ENCODE measurements at places on chromosomes 7 and 10.

DNA sequence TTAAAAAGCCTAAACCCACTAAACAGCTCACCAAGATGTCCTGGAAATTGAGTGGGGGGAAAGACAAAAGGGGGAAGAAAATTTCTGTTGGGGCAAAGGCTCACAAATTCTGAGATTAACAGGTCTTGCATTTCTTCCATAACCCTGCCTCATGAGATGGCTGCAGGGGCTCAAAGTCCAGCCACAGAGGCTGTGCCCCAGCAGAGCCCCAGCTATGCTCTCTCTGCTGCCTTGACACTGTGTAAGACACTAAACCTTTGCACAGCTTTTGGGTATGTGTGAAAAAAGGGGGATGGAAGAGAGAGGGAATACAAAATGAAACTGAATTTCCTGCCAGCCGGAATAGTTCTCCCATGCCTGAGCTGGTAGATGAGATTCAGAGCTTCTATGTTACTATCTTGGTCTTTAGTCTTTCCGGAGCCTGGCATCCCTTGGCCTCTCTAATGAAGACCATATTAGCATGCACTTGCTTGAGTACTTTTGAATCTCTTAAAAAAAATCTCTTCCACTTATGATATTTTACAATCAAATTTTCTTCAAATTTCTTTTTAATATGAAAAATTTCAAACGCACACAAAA, 240.0 kb upstream of the IMMP2L start:
- DNase-seq: no peak

DNA sequence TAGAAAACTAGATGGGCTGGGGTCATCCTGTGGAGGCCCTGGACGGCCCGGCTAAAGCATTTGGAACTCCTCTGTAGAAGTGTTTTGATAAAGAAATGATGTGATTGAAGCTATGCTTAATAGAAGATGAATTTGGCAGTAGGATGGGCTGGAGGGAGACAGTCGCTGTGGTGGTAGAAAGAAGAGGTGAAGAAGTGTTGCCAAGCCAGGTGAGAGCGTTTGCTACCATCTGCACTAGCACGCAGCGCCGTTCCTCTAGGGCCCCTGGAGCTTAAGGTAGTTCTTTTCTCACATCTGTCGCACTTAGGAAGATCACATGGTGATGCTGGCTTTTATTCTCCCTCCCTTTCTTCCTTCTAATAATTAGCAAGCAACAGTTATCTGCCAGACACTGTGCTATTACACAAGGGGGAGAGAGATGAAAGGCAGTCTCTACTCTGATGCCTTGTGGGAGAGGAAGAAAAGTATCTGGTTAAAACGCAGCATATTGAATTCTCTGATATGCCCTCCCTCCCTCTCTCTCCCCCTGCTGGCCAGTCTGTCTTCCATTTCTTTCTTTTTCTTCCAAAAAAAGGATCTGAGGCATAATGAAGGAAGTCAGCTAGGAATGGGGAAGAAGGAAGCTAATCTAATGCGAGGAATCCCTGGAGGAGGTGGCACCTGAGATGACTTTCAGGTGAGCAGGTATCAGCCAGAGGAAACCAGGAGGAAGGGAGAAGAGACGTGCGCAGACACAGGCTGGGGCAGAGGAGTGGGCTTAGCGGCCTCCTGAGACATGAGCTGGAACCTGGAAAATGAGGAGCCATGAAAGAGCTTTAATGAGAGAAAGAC, 162.3 kb upstream of the KLF14 start:
- peak; percentile 94 for DNase-seq

DNA sequence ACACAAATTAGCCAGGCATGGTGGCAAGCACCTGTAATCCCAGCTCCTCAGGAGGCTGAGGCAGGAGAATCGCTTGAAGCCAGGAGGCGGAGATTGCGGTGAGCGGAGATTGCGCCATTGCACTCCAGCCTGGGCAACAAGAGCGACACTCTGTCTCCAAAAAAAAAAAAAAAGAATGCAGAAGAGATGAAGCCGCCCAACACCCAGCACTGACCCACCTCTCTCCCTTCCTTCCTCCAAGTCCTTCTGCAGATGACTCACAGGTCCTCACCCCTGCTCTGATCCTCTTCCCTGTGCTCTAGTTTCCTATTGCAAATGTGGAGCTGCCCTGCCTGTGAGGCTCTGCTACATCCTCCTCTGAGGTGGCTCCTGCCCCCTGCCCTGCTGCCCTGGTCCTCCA, 22.0 kb upstream of the OPALIN start:
- no peak for DNase-seq

DNA sequence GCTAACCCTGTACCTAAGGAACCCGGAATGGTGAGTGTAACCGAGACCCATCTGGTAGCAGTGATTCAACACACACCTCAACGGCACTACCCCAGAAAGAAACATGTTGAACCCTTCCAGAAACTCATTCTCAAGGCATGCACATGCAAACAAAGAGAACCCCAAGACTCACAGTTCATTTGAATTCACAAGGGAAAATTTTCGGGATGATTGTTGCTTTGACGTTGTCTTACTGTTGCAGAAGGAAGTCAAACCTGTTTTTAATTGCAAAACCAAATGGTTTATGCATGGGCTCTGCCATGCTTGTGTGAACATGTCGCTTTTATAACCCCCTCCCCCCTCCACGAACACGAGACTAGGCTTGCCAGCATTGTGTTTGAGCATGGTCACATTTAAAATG, 539.7 kb downstream of the GATA3 start:
- DNase-seq: no peak

DNA sequence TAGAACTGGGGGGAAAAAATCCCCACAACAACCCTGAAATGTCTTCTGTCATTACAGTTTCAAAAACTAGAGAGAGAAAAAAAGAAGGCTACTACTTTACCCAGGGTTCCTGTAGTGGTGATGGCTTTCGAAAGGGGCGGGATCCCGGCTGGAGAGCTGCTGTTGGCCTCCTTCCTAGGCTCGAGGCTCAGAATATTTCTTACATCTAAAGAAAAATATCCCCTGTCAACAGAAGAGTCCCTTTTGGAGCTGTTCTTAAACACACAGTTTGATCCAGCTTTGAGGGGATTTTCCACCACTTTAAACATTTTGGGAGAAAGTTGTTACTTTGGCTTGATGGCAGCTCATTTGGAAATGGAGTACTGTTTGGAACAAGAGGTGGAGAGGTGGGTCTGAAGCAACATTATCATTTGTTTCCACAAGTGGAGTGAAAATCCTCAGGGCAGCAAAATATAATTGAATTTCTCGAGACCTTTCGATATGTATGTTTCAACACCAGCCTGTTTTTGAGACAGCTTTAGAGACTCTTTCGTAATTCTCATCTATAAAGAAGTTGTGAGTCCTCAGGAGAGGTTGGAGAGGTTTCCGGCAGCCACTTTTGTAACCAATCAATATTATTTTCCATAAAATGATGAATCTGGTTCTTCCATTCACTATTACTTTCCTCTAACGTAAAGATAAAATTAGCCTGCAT, 5.1 kb downstream of the HOXA13 start:
- no peak for DNase-seq

DNA sequence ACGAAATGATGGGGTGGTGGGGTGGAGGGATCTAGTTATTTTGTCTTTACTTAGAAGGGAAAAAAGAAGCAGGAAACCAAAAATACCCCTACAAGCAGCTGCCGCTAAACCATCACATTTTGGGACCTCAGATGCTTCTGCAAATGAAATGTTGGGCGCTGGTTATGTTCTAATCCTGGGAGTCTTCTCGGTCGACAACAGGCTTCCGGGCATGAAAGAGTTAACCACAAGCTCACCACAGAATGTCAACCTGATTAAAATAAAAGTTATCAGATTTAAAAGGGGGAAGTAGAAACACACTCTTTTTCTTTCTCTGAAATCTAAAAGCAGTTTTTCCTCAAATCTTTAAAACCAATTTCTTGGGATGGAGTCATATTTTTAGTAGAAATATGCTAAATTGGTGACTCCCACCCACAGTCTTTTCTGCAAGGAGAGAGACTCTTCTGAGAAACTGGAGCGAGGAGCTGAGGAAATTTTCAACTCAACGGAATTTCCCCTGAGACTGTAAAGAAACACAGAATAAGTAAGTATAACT, 16.8 kb downstream of the IL2RA start:
- no peak for DNase-seq

GRCh38 chr10:124164264-124164663, 70.9 kb upstream of the CHST15 start:
- no peak for DNase-seq

DNA sequence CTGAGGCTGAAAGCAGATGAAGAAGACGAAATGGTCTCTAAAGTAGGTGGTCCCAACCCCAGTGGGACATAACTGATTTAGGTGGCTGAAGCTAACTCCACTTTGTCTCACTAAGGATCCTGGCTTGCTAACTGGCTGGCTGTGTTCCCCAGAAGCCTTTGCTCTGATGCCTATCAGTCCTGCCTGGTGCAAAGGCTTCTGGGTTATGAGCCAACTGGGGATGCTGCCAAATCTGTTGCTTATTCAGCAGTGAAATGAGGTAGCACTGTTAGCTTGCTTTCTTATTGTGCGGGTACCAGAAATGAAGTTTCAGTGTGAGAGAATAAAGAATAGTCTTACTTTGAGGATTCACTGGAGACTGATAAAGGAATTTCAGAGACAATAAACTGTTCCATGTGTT, 18.1 kb downstream of the PRKG1 start:
- no peak for DNase-seq

- no peak for DNase-seq
Observed at GRCh38 chr10:125721035-125721434, 1.5 kb downstream of the EDRF1 start.

- no peak for DNase-seq
Observed at GRCh38 chr10:70493660-70494234, 15.2 kb downstream of the PALD1 start.

DNA sequence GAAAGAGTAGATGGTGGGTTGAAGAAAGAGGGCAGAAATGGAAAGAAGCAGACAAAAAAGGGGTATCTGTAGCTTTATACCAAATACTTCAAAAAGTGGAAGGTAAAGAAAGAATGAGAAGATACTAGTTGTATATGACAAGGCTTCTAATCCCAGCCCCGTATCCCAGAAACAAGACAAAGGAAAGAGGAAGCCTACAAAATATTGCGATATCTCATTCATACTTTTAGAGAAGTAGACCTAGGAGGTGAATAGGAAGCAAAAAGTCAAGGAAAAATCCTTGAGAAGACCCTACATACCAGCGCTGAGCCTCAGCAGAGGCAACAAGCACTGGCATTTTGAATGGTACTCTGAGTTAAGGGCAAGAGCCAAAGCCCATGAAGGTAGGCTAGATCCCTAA, 26.6 kb downstream of the PHTF2 start:
- no peak for DNase-seq

DNA sequence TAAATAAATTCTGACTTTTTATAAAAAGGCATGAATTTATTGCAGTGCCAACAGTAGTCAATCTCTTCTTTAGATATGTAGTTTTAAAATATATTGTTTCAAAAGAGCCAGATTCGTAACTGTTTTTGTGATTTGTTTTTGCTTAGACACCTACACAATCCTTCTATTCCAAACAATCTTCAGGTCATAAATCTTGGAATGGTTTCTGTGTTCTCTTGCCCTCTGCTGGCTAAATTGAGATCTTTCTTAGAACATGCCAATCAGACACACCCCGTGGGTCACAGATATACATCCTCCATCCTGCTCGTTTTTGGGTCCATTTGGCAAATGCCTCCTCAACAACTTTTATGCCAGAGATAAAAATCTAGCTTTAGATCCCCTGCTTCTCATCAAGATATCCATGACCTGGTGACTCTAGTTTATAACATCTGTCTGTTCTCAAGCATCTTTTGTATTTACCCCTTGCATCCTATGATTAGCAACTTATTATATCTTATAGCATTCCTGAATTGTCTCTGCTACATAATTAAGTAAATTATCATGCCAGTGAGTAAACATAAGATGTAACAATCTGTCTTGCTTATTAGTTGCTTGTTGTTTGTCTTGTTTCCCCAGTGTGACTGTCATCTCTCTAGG, 35.3 kb upstream of the IFRD1 start:
- peak; percentile 71 for DNase-seq

- DNase-seq: no peak
Observed at GRCh38 chr10:15346440-15347141, 24.5 kb downstream of the FAM171A1 start.

GRCh38 chr7:47153576-47153975, 428.3 kb downstream of the TNS3 start:
- no peak for DNase-seq
